ENCODE measurements at places on chromosomes 2 and 18.

- DNase-seq: no peak
Observed at GRCh38 chr2:229153267-229153666, 117.8 kb downstream of the PID1 start.

DNA sequence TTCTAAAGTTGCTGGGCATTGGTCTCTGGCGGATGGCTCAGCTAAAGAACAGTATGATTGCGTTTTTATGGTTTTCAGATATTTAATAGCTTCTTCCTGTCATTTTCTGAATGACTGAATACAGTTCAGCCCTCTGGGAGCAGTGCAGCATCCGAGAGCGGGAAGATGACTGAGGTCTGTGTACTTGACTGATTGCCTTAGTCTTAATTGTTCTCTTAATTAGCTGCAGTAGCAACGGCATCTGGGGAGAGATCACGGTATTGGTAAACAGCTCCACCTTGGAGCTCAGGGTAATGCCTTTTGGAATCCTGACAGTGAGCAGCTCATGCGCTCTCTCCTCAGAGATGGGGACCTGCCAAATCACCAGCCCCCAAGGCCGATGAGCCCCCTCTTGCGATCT, 481.4 kb upstream of the SPRED2 start:
- DNase-seq: no peak

GRCh38 chr2:148888003-148888501, 13.0 kb downstream of the KIF5C start:
- DNase-seq: no peak

GRCh38 chr2:186675380-186675779, 18.5 kb upstream of the FAM171B start:
- no peak for DNase-seq

- no peak for DNase-seq
Observed at GRCh38 chr2:190683802-190684201, 34.9 kb downstream of the NAB1 start.

GRCh38 chr18:61443081-61443725, 110.0 kb downstream of the CDH20 start:
- no peak for DNase-seq

DNA sequence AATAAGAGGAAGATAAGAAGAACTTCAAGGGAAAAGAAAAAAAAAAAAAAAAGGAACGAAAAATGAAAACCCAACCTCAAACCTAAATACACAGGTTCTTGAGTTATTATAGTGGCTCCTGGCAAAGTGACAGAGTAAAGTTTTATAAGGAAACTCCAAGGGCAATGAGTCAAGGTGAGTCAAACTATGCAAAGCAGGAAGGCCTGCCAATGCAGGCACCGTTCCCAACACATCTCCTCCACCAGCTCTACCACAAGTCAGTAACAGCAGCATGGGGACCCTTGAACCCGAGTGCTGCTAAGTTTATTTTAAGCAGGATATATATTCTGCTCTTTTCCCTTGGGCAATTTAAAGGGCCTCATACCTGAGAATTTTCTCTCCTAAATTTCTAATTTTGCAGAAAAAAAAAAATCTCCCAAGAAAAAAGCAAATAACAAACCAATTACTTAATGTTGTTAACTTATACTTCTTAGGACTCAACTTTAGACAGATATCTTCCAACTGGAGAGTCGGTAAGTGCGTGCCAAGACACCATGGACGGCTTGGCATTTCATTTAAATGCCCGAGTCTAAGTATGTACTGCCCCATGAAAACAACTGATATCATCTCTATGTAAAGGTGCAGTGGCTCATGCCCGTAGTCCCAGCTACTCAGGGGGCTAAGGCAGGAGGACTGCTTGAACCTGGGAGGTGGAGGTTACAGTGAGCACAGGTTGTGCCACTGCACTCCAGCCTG, 75.7 kb upstream of the TFCP2L1 start:
- DNase-seq: no peak

DNA sequence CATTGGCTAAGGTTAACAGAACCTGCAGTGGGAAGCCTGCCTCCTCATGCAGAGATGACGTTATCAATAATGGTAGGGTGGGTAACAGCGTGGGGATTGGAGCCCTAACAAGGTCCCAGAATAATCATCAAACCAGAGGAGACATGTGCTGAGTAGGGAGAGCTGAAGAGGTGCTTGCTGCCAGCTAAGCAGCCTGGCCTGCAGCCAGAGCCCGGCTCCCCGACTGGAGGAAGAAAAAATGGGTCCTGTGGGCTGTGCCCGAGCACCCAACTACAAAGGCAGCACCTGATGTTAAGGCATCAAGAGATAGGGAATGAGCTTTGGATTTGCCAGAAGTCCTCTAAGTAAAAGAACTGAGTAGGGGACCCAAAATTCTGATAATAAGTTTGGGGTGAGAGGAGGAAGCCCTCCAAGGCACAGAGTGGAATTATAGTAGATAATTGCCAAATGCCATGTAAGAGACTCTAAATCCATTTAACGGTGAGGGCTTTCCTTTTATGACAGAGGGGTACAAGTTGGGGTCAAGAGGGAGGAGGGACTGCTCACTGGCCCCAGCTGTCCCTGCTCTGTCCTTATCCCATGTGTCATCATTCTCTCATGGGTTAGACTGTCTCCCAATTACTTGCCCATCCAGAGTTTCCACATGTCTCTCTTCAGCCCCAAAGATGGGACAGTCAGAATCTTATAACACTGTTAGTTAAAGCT, 156.1 kb downstream of the ANTXR1 start:
- no peak for DNase-seq

GRCh38 chr2:73268830-73269685, 15.2 kb downstream of the FBXO41 start:
- no peak for DNase-seq

- no peak for DNase-seq
Observed at GRCh38 chr2:220296174-220296573, 668.7 kb downstream of the SLC4A3 start.

DNA sequence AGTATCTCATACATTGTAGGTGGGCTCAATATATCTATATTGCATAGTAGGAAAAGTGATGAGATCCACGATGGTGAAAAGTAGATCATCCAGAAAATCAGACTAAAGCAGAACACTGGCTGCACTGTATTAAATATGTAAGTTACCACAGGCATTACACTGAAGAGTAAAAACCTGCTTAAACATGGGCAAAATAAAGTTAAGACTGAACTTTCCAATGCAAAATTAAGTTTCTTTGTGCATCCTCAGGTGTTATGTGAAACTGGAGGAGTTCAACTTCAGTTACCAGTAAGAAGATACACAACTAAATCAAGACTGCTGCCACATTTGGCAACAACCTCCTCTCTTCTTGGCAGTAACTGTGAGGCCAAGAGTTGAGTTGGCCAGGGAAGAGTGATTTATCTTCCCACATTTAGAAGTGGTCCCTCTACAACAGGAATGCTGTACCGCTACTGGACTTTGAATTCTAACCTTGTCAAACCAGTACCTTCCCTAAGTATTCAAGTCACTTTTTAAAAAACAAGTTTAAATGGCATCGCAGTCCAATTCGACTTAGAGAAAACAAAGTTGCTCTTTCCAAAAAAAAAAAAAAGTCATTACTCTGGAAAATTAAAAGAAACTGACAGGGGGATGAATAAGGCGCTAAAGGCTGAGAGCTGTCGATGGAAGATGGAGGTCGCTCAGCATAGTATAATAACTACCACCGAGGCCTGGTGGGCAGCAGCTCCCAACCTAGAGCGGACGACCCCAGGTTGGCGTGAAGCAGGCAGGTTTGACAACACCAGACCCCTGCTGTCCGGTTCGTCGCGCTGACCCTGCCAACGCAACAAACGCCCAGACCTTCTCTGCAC, 1.1 kb downstream of the MAP4K3 start:
- DNase-seq: peak; percentile 26

DNA sequence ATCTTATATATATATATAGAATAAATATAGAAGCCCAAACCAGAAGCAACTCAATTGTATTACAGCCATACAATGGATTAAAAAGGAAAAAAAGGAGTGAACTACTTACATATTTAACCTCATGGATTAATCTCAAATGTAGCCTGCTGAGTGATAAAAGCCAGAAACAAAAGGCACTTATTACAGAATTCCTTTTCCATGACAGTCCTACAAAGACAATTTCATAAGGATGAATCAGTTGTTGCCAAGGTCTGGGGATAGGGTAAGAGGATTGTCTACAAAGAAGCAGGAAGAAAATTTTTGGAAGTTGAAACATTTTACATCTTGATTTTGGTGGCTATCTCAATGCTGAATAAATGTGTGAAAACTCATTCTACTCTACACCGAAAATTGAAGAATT, 103.9 kb upstream of the DCC start:
- DNase-seq: no peak

GRCh38 chr2:227819398-227819697, 5.7 kb downstream of the CCL20 start:
- no peak for DNase-seq

DNA sequence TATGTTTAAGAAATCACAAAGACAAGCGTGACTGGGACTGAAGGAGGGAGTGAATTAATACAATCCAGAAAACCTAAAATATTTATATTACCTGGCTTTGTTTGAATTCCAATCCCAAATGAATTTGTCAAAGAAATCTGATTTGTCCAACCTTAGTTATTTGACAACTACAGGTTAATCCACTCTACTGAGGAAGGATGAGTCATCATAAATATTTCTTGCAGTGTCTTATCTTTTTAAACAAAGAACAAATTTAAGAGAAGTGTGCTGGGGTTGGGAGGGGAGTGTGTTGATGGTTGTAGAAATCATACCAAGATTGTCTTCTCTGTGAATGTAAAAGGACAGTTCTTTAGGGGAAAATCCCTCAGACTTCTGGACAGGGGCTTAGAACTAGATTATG, 1106.3 kb upstream of the SLC39A10 start:
- no peak for DNase-seq

DNA sequence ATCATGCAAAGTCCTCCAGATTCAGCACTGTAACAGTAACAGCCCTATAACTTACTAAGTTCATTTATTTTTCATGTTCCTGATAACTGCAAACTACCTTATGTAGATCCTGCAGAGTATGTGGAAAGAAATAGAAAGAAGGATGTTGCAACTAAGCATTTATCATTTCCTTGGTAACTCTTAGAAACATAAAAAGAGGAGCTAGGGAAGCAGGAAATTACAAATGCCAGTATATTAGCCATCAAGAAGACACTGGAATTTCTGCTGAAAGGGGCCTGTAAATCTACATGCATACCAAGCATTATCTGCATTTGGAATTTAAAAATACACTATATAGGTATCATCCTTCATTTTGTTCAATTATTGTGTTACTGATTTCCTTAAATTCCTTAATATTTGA, 66.8 kb downstream of the PDE11A start:
- peak; percentile 15 for DNase-seq

GRCh38 chr2:126494593-126494992, 161.4 kb upstream of the GYPC start:
- no peak for DNase-seq

GRCh38 chr2:5985536-5986385, 293.6 kb downstream of the SOX11 start:
- DNase-seq: no peak

GRCh38 chr2:100807707-100808106, 12.2 kb upstream of the NPAS2 start:
- DNase-seq: no peak

GRCh38 chr2:149388120-149388816, 57.9 kb downstream of the LYPD6 start:
- DNase-seq: peak; percentile 46

- no peak for DNase-seq
Observed at GRCh38 chr2:25957743-25958142, 24.6 kb downstream of the KIF3C start.

Measured in Kasumi-1 (cell line).